ENCODE measurements at places on chromosomes 6 and 20.

GRCh38 chr20:21512634-21513180 lies 1.2 kb downstream of the NKX2-2 start:
- DNase-seq, result no peak

GRCh38 chr20:56222201-56222600 lies 26.3 kb upstream of the MC3R start:
- no peak for DNase-seq

- DNase-seq, result no peak
Measured at GRCh38 chr20:8132484-8133309, 631 bp downstream of the PLCB1 start.

DNA sequence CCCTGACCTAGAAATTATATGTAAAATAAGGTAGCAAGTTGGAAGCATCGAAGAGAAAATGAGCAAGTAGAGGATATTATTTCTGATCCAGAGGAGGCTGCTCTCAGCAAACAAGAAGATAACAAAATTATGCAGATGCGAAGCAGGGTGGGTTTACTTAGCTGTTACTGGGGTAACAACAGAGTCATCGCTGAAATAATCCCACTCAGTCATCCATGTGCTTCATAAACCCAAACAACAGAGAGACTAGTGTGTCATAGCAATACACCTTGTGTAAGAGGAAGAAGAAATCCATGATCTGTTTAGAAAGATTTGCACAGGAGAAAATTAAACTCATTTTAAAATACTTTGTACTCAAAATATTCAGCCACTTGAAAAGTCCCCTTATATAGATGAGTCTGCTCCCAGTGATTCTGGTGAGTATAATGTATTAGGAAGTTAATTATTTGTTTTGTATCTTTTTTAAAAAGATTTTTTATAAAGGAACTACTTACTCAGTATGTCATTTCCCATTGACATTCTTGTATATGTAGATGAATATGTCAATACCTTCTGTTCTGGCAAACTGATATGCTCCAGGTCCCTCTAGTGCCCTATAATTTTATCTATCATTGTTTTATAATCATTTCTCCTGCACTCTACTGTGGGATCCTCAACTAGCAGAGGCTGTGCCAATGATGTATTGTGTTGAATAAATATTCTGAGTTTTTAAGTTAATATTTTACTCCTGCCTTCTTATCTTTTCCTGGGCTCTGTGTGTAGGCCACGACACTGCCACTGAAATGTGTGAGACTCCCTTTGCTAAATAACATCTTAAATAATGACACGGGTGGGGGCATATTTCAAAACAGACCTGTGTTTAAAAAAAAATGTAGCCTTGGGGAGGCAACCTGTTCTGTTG lies 8.6 kb upstream of the HIVEP2 start:
- DNase-seq, result no peak

DNA sequence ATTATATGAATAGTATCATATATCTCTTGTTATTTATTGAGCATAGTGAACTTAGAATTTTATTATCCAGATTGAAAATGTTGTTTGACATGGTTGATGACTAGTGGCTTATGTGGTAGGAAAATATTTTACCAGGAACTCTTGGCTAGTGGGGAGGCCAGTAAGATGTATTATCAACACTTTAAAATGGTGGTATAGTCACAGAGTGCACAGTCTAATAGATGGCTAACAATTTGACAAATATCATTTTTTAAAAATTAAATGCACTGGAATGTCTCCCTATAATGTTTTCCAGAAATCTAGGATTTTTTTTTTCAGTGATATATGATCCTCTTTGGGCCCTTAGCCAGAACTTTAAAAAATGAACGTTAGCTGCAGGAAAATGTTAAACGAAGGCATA lies 26.9 kb upstream of the EYA4 start:
- DNase-seq, result no peak
